ENCODE measurements at places on chromosomes 12 and 14.

DNA sequence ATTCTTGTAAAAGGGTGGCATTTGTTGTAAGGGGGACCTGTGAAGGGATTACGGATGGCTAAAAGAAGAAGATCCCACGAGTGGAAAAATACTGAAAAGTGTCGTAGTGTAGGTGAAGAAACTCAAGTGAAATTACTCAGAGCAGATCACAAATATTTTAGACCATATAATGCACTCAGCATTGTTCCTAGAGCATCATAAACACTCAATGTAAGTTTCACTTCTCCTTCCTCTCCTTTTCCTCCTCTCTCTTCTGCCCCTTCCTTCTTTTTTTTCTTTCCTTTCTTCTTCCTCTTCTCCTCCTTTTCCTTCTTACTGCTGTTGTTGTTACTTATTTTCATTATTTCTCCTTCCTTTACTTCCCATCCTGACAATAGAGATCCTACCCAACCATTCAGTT lies 445.6 kb downstream of the ADAMTS20 start:
- no peak for DNase-seq

DNA sequence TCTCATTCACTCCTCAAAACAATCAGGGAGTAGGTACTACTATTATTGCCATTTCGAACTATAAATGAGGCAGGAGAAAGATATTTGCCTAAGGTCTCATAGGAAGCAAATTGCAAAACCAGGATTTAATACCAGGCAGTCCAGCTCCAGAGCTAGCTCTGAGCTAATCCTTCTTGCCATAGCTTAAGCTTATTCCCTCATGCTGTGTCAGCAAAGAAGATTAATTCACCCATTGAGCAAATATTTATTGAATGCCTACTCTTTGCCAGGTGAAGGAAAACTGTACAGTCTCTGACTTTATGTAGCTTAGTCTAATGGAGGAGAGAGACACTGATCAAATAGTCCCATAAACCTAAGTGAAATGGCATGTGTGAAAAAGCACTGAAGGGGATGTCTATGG lies 19.5 kb downstream of the KCNA5 start:
- DNase-seq: no peak

GRCh38 chr14:91402771-91403600 lies 14.6 kb downstream of the CCDC88C start:
- DNase-seq: no peak

- DNase-seq: no peak
Observed at GRCh38 chr12:89033062-89033461, 319.2 kb downstream of the DUSP6 start.

- DNase-seq: no peak
Observed at GRCh38 chr12:66552716-66553115, 126.2 kb downstream of the GRIP1 start.

All from stimulated activated CD4-positive, alpha-beta T cell treated with anti-CD3 and anti-CD28 coated beads, TNF-alpha, amount 100 ng/mL, for 24 hours (primary cell).